ENCODE measurements at places on chromosomes 11 and 22.

GRCh38 chr11:84870486-84870885, 756.7 kb downstream of the DLG2 start:
- no peak for DNase-seq

DNA sequence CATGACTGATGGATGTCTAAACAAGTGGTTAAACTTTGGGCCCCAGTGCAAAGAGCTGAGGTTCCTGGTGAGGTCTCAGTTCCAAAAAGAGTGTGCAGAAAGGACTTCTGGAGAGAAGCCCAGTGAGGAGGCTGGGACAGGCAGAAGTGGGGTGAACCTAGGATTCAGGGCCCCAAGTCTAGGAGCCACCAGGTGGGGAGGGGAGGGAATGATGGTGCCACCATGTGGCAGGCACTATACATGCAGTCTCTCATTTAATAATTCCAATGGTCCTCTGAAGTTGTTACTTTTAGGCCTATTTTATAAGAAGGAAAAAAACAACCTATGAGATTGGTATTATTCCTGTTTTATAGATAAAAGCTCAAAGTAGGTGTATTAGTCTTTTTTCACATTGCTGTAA, 102.0 kb downstream of the INSC start:
- no peak for DNase-seq

DNA sequence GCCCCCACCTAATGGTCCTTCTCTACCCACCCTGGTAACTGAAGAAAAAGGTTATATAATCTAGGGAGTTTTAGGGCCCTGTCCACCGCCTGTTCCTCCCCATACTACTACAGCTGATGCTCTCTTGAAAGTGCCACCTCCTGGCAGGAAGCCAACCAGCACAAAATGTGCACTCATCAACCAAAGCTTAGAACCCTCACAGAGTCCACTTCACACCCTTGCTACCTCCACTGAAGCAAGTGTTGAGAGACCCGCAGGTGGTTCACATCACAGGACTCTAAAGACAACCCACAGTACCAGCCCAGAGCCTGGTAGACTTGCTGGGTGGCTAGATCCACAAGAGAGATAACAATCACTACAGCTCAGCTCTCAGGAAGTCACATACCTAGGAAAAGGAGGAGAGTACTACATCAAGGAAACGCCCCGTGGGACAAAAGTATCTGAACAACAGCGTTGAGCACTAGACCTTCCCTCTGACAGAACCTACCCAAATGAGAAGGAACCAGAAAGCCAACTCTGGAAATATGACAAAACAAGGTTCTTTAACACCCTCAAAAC, 17.5 kb upstream of the OR10W1 start:
- DNase-seq: no peak

DNA sequence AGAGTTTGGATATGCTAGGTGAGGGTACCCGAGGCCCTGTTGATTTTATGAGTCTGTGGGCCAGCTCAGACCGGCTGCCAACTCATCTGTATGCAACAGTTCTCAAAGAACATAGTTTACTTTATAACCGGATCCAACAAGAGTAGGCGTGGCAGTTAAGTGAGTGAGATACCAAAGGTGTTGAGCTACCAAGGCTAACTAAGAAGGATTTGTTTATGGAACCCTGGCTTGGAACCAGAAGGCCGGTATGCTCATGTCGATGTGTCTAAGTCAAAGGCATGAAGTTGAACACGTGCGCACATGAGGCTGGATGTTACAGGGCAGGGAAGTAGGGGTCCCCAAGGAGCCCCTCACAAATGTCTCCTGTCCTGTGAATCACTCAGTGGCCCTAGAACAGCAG, at the start of gene KCNJ1:
TSS of gene KCNJ1 (minus strand) at position 20 of the 400 bp plus-strand sequence. CDS start 27,053 bp downstream, outside the sequence.
- DNase-seq: no peak

- no peak for DNase-seq
Observed at GRCh38 chr11:76626921-76627401, 43.6 kb downstream of the LRRC32 start.

- no peak for DNase-seq
Observed at GRCh38 chr11:4619514-4619913, 11.5 kb upstream of the TRIM68 start.

GRCh38 chr11:24848857-24849256, 352.0 kb downstream of the LUZP2 start:
- no peak for DNase-seq

DNA sequence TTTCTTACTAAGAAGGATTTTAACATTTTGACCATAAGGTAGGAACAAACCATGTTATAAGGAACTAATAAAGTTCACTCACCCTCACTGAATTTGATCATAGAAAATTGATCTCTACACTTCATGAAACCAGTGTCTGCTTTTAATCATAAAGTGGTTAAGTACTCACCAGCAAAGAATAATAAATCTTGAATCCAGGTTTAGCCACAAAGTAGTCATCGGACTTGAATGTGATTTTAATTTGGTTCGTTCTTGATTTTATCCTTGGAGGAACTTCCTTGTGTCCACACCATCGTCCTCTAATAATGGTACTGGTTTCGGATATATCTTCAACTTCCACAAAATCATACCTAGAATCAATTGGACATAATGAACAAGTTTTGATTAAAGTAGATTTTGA, 40.5 kb upstream of the DDI1 start:
- no peak for DNase-seq

DNA sequence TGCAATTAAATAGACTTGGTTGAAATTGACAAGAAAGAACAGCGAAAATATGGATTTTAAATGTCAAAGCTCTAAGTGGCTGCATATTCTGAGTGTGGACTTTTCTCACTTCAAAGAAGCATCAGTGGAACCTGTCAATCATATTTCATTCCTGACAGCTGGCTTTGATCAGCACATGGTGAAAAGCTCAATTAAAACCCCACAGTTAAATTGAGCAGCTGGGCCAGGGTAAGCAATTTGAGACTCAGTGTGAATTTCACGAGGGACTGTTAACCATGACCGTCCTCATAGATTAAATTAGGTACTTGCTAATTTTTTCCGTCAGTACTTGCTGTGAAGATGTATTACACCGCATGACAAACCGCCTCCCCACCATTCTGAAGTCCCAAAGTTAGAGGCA, 11.0 kb upstream of the OR10D3 start:
- no peak for DNase-seq

GRCh38 chr11:69050592-69051380, 2.1 kb downstream of the TPCN2 start:
- no peak for DNase-seq

GRCh38 chr11:65291613-65292012, 23.1 kb upstream of the CDC42EP2 start:
- DNase-seq: no peak

DNA sequence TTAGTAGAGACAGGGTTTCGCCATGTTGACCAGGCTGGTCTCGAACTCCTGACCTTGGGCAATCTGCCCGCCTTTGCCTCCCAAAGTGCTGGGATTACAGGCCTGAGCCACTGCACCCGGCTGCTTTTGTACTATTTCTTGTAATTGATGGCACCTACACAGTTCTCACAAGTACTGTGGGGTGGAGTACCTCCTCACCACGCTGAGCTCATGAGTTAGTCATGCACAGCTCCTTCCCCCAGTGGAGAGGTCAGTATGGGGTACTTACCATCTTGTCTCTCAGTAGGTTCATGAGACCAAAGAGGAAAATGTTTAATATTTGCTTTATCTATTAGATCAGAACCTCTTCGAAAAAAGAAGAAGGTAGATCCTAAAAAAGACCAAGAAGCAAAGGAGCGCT, 2.1 kb downstream of the MRPL40 start:
- DNase-seq: no peak

- no peak for DNase-seq
Observed at GRCh38 chr11:68467201-68467834, 6.8 kb downstream of the PPP6R3 start.

GRCh38 chr22:19040888-19041703, 81.1 kb downstream of the DGCR2 start:
- DNase-seq: no peak

- no peak for DNase-seq
Observed at GRCh38 chr22:25692397-25693267, 49.4 kb upstream of the MYO18B start.

- DNase-seq: no peak
Observed at GRCh38 chr11:34423300-34423699, 15.4 kb upstream of the CAT start.

DNA sequence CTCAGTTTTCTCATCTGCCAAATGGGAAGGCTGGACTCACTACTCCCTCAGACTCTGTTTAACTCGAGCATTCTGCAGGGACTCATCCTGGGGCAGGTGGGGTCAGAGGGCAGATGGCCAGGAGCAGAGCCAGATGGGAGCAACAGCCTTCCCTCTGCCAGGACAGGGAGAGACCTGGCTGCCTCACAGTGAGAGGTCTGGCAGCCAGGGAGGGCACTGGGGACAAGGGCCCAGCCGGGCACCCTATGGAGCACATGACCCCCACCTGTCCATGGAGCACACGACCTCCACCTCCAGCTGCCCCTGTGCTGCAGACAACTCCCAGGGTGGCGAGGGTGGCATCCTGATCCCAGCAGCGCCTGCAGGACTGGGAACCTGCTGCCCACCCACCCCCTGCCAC, 67.4 kb downstream of the IGLL1 start:
- DNase-seq: no peak

DNA sequence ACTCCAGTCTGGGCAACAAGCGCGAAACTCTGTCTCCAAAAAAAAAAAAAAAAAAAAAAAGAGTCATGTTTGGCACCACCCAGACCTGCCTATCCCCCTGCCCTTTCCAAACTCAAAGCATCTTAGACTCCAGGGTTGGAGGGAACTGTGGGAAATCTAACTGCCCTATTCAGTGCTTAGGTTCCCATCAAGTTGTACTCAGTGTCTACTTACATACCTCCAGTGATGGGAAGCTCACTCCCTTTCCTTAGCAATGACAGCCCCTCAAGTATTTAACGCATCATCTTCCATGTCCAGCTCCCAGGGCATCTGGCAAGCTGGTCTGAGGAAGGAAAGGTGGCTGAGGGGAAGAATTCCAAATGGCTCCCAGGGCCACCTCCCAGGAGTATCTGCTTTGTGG, 3.0 kb downstream of the ACTN3 start:
- no peak for DNase-seq

DNA sequence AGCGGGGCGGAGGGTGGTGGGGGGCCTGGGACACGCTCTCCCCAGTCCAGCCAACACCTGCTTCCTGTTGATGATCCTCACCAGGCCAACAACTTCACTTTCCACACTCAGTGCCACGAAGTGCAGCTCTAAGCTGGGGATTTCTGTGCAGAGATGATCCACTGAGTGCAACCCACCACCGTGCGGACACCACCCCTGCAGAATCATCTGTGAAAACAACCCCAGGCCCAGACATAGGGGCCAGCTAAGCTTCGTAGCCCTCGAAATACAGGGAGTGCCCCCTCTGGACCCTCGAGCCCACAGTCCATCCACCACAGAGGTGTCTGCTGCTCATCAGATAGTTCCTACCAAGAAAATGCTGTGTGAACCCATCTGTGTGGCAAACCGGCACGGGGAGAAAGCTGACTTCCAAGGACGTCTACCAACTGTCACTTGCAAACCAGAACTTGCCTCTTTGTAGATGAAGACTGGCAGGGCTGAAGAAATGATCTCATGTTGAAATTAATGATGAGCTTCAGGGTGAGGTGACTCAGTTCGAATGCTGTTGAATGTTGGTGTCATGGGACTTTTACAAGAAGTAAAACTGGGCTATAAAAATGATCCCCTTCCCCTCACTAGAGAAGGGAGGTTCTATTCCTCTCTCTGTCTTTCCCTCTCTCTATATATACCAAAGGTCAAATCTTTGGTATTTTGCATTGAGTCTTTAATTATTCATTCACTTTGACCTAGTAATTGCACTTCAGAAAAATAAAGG, 73.4 kb downstream of the MYEOV start:
- no peak for DNase-seq

GRCh38 chr11:2415601-2416380, 15.2 kb downstream of the TSSC4 start:
- no peak for DNase-seq
